Fibroblast of lung (primary cell): ENCODE measurements at places on chromosomes 5 and 9.

DNA sequence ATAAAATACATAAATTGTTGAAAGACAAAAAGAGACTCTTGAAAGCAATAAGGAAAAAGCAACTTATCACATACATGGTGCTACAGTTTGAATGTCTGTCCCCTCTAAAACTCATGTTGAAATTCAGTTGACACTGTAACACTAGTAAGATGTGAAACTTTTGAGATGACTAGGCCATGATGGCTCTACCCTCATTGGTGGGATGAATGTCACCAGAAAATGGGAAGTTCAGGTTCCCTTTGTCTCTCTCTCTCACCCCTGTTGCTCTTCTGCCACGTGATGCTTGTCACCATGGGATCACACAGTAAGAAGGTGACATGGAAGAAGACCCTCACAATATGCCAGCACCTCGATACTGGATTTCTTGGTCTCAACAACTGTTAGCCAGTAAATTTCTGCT is 50.3 kb upstream of the SPTLC1 start:
- no peaks in the 10 kb centered on the region for H3K36me3 ChIP-seq
- no peak for DNase-seq
- no peaks in the 10 kb centered on the region for H3K4me1 ChIP-seq
- no peaks in the 10 kb centered on the region for H3K27me3 ChIP-seq
- no peak overlapping the region for H3K4me3 ChIP-seq
- H3K27ac ChIP-seq, result no peak overlapping the region

- H3K4me3 ChIP-seq, result peak overlapping the region; percentile 49
- H3K36me3 ChIP-seq, result no peaks in the 10 kb centered on the region
- peaks cover 7% of the 10 kb centered on the region for H3K4me1 ChIP-seq
- H3K27ac ChIP-seq, result peak overlapping the region; percentile 24
- no peaks in the 10 kb centered on the region for H3K27me3 ChIP-seq
These were observed 422 bp upstream of the TRIM32 start for GRCh38 chr9:116686693-116687073.

DNA sequence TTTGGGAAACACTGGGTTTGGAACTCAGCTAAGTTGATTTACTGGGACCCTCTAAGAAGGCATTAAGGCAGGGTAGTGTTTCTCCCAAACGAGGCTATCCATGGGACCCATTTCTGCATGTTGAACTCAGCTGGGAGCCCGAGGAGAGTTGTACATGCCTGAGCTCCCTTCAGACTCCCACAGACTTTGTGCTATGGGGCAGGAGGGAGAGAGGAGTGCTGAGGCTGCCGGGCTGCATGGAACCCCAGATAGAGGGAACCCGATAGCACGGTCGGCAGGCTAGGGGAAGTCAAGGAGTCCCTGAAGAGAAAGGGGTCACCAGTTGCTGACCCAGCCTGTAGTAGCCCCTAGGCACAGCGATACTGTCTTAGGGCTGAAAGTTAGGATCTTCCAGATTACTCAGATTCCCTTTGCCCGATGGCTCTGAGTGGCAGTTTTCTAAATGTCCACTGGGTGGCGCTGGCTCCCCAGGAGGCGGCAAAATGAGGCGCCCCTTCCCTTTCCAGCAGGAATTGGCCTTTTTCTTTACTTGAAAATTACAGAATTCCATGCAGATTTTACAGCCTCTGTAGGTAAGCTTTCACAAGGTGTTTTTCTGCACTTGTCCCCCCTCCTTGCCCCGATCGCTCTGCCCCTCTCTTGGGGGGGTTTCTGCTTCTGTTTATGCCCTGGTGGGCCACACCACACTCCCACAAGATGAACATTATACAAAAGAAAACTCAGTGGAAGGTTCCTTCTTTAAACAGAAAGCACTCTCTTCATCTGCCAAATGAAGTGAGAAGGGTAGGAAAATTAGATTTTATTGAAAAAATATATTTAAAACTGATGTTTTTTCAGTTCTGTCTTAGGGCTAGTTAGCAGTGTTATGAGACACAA is 17.8 kb downstream of the NANS start:
- H3K4me1 ChIP-seq, result peaks cover 5% of the 10 kb centered on the region
- no peaks in the 10 kb centered on the region for H3K27me3 ChIP-seq
- no peak overlapping the region for H3K4me3 ChIP-seq
- H3K27ac ChIP-seq, result peak overlapping the region; percentile 50

DNA sequence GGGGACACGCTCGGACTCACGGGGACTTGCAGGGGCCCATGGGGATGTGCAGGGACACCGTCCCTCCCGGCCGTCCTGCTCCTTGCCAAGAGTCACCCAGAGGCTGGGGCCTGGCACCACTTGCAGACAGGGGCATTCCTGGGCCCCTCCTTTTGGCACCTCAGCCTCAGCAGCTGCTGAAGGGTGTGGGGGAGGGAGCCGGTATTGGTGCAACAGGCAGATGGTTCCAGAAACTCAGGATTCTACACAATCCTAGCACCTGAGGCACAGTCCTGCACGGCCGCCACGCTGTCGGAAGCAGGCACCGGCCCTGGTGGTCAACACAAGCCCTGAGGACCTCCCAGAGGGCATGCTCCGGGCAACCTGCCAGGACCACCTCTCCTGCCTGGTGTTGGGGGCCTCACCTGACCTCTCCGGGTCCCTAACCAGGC is 19.3 kb upstream of the SLC12A7 start:
- H3K36me3 ChIP-seq, result no peaks in the 10 kb centered on the region
- H3K4me1 ChIP-seq, result no peaks in the 10 kb centered on the region
- no peak overlapping the region for H3K4me3 ChIP-seq
- no peak overlapping the region for H3K27ac ChIP-seq
- H3K27me3 ChIP-seq, result no peaks in the 10 kb centered on the region
- DNase-seq, result no peak

- no peak overlapping the region for H3K27ac ChIP-seq
- H3K4me3 ChIP-seq, result no peak overlapping the region
- peak; percentile 85 for DNase-seq
- H3K4me1 ChIP-seq, result no peaks in the 10 kb centered on the region
- H3K27me3 ChIP-seq, result no peaks in the 10 kb centered on the region
These were observed 315.3 kb upstream of the RPS23 start for GRCh38 chr5:82593481-82593880.

DNA sequence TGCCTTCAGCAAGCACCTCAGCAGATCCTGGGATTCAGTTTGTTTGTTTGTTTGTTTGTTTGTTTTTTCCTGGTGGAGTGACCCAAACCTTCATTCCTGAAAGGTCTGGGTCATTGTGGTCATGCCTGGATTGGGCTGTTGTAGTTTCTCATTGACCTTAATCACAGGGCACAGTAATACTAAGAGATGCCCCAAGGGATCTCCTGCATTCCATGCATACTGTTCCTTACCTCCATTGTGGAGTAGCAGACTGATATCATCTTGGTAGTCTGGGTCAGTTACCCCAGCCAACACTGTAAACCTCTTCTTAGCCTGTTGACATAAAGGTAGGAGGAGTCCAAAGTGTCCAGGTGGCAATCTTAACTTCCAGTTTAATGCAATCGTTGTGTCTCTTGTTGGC is 1466.7 kb upstream of the CDH9 start:
- no peaks in the 10 kb centered on the region for H3K36me3 ChIP-seq
- H3K27ac ChIP-seq, result no peak overlapping the region
- H3K27me3 ChIP-seq, result no peaks in the 10 kb centered on the region
- H3K4me1 ChIP-seq, result no peaks in the 10 kb centered on the region
- no peak for DNase-seq
